Activated T-cell treated with anti-CD3 and anti-CD28 coated beads for 4 hours (primary cell): ENCODE measurements at places on chromosomes 5 and 9.

- DNase-seq = no peak
Measured at GRCh38 chr5:179185256-179185940, 125.2 kb downstream of the ZNF354C start.

- DNase-seq = no peak
Measured at GRCh38 chr9:113886933-113887332, 10.8 kb downstream of the ZNF618 start.

DNA sequence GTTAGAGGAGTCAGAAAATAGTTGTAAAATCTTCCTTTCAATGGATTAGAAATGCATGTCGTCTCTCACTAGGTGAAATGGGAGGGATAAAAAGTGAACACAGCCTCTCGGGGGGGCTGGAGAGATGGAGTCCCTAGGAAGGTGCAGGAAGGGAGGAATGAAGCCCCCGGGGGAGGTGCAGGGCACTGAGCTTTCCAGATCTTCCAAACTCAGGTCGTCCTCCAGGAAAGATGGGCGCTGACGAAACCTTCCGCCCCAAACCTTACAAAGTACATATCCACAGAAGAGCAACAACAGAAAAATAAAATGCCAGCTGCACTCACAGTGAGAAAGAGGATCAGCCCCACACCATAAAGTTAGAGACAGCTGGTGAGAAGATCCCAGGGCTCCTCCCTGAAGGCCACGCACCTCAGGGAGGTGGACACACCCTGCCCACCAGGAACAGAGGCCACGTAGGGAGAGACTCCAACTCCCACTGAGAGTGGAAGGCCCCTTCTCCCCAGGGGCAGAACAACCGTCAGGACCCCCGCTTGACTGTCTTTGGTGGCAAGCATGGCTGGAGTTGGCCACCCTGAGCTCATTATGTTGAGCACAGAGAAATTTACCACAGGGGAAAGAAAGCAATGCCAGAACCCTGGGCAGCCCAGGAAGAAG lies 174.3 kb downstream of the AUH start:
- DNase-seq = no peak

GRCh38 chr5:32420506-32420905 lies 24.0 kb downstream of the ZFR start:
- DNase-seq = no peak

GRCh38 chr9:98101868-98102273 lies 17.2 kb downstream of the TRIM14 start:
- peak; percentile 51 for DNase-seq

DNA sequence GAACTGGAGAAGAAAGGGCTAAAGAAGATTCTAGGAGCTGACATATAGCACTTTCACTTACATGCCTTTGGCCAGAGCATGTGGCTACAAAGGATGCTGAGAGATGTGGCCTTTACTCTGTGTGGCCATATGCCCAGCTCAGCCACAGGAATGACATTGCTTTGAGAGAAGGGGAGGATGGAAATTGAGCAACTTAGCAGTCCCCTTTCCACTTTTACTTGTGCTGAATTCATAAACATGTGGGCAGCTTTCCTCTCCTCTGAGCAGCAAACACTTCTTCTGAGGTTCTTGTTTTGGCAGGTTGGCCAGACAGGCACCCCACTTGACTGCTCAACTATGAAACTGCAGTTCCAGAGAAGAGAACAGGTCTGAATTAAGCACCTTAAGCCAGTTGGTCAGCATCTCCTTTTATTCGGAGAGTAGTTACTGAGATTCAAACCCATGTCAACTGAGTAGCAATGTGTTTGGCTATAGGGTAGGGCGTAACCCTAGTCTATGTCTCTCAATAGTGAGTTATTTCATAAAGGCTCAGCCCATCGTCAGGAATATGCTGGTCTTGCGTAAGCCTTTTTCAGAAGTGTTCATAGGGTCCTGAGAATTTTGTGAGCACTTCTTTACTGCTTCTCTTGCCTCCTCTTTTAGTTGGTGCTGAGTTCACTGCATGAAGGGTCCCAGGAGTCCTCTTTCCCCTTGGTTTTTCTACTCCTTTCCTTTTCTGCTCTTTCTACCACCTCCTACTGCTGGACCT lies 134.5 kb downstream of the PALM2AKAP2 start:
- DNase-seq = no peak

DNA sequence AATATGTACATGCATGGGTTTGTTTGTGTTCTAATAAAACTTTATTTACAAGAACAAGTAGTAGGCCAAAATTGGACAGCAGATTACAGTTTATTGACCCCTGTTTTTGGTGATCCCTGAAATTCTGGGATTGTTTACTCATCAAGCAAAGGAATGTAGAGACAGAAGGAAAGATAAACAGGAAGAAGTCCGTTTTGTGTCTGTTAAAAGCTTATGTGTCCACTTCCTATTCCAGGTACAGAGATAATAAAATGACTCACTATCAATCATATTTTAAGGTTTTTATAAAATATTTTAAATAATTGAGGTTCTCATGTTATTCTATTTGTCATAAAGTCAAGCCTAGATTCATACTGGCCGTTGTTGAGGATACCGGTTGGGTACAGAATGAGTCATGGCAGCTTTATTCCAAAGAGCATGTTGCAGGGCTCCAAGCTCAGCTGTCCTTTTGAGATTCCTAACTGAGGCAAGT lies 214.9 kb upstream of the DAB2 start:
- no peak for DNase-seq

- no peak for DNase-seq
Measured at GRCh38 chr5:150650021-150651006, 9.9 kb downstream of the SYNPO start.

- DNase-seq = peak; percentile 23
Measured at GRCh38 chr5:6745706-6746222, 32.5 kb downstream of the TENT4A start.

DNA sequence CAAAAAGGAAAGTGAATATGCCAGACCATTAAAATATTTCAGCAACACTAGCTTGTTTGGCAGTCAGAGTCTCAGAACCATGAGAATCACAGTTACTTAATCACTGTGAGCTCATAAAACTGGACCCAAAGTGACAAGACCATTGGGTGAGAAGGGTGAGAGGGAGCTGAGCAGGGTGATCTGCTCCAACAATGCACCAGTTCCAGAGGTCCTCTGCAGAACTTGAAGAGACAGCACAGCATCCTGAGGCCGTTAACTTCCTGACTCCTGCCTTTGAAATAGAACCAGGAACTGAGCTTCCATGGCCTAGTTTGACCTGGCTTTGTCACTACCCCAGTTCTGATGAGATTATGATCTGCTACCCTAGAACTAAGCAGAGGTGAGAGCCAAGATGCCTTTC lies 57.4 kb downstream of the NFIB start:
- no peak for DNase-seq

GRCh38 chr9:83956086-83956435 lies 24.0 kb downstream of the HNRNPK start:
- DNase-seq = no peak

GRCh38 chr5:53974021-53974420 lies 336.4 kb downstream of the ARL15 start:
- DNase-seq = no peak

GRCh38 chr5:34660444-34660843 lies 4.3 kb downstream of the RAI14 start:
- DNase-seq = no peak

- DNase-seq = no peak
Measured at GRCh38 chr5:121841892-121842291, 9.8 kb upstream of the FTMT start.

GRCh38 chr5:174386306-174386705 lies 338.1 kb upstream of the MSX2 start:
- DNase-seq = no peak

GRCh38 chr5:138702166-138703077 lies 50.8 kb upstream of the CTNNA1 start:
- DNase-seq = no peak

GRCh38 chr9:132451276-132451675 lies 41.3 kb downstream of the CFAP77 start:
- peak; percentile 2 for DNase-seq

DNA sequence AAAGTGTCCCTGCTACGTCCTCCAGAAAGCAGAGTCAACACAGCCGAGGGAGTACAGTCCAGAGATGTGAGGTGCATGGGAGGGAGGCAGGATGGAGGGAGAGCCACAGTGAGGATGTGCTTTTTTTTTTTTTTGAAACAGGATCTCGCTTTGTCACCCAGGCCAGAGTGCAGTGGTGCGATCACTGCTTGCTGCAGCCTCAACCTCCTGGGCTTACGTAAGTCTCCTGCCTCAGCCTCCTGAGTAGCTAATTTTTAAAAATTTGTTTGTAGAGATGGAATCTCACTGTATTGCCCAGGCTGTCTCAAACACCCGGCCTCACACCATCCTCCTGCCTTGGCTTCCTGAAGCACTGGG lies 33.2 kb upstream of the ALDH1B1 start:
- no peak for DNase-seq

GRCh38 chr5:54673523-54674225 lies 156.1 kb downstream of the SNX18 start:
- no peak for DNase-seq

- no peak for DNase-seq
Measured at GRCh38 chr5:80761966-80762365, 107.2 kb upstream of the DHFR start.

- no peak for DNase-seq
Measured at GRCh38 chr9:109780453-109781033, 545 bp downstream of the PALM2AKAP2 start.

- DNase-seq = no peak
Measured at GRCh38 chr9:108056805-108057386, 567.3 kb upstream of the KLF4 start.

GRCh38 chr5:83097689-83098231 lies 20.4 kb downstream of the XRCC4 start:
- DNase-seq = no peak

DNA sequence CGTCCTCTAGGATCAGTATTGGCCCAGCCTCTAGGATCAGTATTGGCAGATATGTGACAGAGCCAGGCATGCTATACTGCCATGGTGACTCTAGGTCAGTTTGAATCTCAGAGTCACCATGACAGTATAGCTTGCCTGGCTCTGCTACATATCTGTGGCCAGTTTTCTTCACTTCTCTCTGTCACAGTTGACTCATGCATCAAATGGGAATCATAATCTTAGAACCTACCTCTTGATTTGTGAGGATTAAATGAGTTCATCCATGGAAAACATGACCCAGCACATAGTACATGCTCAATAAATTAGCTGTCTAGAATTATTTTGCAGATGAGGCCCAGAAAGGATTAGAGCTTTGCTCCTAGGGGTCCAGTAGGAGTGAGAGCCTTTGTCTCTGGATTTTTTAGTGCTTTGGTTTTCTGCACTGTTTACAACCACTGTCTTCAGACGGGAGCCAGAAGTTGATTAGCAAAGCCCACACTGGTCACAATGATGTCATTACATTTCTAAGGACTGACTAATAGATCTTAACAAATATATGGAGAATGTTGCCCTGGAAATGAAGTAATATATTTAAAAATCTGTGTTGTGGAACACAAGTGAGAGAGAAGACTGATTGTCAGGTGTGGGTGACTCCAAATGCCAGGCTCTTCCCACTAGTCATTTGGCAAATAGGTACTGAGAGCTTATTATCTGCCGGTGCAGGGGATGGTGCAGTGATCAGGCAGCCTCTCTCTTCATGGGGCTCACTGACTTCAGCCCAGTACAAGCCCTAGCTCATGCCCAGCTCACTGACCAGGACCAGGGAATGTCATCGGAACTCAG lies 76.0 kb downstream of the COL15A1 start:
- DNase-seq = no peak

- DNase-seq = no peak
Measured at GRCh38 chr9:134066526-134066912, 1.3 kb downstream of the BRD3 start.

DNA sequence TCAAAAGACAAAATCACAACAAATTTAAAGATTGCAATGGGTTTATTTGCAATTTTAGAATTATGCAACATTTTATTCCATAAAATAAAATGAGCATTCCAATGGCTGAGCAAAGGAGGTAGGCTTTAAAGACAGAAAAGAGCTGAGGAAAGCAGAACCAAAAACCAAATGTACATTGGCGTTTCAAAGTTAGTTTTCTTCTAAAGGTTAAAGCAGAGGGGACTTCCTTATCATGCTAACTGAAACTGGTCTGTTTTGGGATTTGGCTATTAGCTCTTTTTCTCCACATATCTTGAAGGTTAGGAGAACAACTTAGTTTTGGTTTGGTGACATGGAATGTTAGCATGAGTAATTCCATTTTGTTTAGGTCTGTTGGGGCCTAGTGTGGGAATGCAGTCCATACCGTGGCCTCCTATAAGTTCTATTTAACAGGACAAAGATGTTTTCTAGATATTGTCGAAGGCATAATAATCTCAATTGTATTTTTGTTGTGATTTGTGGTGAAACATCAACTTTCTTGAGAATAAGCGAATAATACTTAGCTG lies 20.3 kb downstream of the DCP2 start:
- no peak for DNase-seq

DNA sequence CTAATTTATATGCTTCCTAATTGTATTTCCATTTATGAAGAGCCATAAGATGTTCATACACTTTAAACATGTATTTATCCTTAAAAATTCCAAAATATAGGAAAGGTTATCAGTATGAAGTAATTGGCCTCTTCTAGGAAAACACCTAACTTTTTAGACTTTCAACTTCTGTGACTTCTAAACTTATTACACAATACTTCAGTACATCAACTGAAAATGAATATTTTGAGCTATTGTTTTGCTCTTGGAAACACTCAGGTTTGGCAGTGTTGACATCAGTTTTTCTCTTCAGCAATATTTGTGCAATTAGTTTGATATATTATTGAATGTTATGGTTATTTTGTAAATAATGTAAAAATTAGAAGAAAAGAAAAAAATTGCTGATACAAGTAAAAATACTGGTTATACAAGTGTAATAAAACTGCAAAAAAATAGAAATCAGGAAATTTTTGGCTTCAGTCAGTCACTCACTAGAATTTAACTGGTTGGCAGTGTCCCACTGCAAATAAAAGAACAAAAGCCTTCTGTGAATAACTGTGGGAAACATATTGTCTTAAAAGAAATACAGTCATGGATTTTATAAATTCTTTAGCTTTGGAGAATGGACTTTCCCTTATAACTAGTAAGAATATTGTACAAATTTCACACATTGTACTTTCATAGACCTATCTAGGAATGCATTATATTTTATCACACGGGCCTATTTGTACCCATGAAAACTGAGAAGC lies 635.9 kb downstream of the TLE1 start:
- no peak for DNase-seq

GRCh38 chr5:151598984-151599383 lies 7.9 kb upstream of the FAT2 start:
- no peak for DNase-seq

DNA sequence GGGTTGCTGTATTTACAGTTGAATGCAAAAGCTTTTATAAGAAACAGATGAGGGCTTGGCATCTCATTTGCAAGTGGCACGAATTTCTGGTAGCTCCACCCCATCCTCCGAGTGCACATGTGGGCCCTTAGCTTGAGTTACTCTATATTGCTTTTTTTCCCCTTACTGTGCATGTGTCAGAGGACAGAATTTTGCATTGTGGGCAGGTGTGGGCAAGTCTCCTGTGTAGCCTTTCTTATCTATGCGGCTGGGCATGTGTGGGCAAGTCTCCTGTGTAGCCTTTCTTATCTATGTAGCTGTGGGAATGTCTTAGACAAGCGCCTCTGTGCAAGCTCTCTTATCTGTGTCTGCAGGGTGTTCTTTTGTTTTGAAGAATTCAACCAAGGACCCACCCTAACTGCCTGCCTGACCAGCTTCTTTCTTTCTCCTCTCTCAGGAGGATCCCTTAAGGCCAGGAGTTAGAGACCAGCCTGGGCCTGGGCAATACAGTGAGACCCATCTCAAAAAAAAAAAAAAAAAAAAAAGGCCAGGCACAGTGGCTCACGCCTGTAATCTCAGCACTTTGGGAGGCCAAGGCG lies 34.1 kb upstream of the SIL1 start:
- DNase-seq = no peak
